ENCODE measurements at places on chromosomes 7 and 10.

- no peak for DNase-seq
These were observed 54.2 kb downstream of the RBM20 start for GRCh38 chr10:110698340-110698739.

DNA sequence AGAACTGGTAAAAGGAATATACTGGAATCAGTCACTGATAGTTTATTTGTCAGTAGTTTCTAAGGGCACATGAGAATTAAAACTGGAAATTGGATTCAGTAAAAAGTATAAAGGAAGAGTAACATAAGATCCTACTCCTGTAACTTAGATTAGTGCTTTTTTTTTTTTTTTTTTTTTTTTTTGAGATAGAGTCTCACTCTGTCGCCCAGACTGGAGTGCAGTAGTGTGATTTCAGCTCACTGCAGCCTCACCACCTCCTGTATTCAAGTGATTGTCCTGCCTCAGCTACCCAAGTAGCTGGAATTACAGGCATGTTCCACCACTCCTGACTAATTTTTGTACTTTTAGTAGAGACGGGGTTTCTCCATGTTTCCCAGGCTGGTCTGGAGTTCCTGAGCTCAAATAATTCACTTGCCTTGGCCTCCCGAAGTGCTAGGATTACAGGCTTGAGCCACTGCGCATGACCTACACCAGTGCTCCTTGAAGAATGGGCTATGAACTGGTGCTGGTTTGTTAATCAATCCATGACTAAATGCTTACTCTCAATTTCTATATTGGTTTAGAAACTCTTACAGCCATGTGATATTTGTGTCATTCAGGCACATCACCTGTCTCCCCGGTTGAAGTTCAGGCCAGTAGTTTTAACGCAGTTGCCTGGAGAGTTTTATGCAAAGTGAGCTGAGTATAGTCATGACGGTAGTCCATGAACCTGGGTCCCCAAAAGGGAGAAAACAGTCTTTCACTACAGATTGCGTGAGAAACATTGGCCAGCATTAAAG is 65.0 kb downstream of the ZEB1 start:
- DNase-seq: no peak

DNA sequence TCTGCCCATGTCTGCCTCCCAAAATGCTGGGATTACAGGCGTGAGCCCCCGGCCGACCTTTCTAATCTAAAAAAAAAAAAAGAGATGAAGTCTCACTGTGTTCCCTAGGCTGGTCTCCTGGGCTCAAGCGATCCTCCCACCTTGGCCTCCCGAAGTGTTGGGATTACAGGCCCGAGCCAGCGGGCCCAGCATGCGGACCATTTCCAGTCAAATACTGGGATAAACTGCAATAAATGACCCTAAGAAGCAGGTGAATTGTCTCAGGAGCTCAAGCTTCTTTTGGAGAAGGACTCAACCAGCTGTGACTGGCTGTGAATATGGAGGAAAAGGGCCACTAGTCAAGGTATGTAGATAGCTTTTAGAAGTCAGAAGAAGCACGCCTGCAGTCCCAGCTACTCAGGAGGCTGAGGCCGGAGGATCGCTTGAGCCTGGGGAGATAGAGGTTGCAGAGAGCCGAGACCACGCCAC is 550 bp upstream of the CREM start:
- no peak for DNase-seq

- DNase-seq: no peak
These were observed 53.5 kb downstream of the EXOC6 start for GRCh38 chr10:92901819-92902251.

GRCh38 chr7:1368682-1369571 is 90.3 kb downstream of the MICALL2 start:
- DNase-seq: no peak

DNA sequence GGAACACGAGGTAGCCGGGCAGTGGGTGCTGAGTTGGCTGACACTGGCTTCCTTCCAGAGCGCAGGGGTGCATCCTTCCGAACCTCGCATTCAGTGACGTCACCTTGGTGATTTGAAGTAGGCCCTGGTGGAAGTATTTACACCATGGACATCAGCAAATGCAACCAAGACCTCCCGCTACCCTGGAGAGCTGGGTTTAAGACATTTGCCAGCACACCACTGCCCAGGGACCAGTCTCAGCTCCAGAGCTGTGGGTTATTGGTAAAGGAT is 106.4 kb upstream of the GPR26 start:
- no peak for DNase-seq

GRCh38 chr10:50624413-50624865 is 683 bp upstream of the SGMS1 start:
- peak; percentile 98 for DNase-seq

GRCh38 chr10:117673230-117674010 is 130.9 kb downstream of the EMX2 start:
- no peak for DNase-seq

- DNase-seq: no peak
These were observed 73.3 kb downstream of the MICALL2 start for GRCh38 chr7:1385809-1386622.

All from transverse colon (tissue), 4 donors.